ENCODE measurements at places on chromosomes 5 and 9.
A peak's percentile ranks its signal among the peaks of the same experiment; 100 is the strongest.

DNA sequence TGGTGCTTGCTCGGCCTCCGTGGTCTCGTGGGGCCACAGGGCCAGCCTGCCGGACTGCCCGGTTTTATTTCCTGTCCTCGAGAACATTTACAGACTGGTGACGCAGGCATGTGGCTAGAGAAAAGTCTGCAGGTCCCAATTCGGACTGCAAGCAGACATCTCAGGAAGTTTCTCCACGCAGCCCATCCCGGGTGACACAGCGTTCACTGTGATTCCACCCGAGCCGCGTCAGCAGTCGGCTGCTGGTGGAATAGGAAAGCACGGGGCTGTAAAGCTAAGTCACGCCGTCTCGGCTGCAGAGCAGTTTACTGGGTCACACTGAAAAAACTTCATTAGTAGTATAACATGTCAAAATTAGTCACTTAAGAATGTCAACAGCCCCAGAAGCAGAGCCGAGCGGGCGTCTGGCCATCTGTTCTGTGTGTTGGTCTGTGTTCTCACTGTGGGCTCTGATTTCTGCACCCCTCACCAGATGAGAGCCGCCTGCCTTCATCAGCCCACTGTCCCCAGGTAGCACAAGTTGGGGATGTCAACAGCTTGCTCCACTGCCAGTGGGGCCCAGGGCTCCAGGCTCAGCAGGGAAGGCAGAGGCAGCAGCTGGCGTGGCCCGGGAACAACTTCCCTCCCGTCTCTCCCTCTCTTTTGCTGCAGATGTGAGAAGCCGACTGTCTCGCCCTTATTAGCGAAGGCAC, 363.7 kb downstream of the IRX2 start:
- DNase-seq, result no peak

GRCh38 chr5:24162343-24162742, 482.4 kb downstream of the CDH10 start:
- no peak for DNase-seq

GRCh38 chr9:26426551-26427131, 466.0 kb downstream of the CAAP1 start:
- DNase-seq, result no peak

DNA sequence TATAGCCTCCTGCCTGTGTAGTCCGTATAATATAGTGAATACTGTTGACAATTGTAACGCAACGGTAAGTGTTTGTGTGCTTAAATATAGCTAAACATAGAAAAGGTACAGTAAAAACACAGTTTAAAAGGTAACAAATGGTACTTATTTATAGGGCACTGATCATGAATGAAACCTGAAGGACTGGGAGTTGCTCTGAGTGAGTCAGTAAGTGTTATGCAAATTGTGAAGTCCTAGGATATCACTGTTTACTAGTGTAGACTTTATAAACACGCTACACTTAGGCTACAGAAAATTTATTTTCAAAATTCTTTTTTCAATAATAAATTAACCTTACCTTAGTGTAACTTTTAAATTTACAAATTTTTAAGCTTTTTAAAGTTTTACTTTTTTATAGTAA, 1090.1 kb downstream of the CDH9 start:
- DNase-seq, result no peak

DNA sequence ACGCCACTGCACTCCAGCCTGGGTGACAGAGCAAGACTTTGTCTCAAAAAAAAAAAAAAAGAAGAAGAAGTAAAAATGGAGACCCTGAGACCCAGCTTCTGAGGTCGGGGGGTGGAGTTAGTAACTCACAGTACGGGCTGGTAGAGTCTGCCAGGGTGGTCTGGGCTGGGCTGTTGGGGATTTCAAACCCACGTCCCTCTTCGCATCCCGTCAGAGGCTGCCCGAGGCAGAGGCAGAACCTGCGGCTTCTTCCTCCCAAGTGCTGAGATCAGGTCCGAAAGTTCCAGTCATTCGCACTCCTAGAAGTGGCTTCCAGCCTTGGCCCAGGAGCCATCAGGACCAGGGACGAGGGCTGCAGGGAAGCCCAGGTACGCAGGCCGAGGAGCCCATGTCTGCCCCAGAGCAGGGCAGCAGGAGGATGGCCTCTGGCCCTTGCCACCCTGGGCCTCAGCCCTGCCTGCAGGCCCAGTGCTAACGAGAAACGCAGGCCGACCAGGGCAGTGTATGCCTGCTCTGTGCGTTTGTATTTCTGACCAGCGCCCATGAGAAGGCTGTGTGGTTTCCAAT, 9.9 kb upstream of the SLC2A6 start:
- no peak for DNase-seq

- no peak for DNase-seq
Observed at GRCh38 chr5:172607213-172607793, 33.8 kb upstream of the NEURL1B start.

DNA sequence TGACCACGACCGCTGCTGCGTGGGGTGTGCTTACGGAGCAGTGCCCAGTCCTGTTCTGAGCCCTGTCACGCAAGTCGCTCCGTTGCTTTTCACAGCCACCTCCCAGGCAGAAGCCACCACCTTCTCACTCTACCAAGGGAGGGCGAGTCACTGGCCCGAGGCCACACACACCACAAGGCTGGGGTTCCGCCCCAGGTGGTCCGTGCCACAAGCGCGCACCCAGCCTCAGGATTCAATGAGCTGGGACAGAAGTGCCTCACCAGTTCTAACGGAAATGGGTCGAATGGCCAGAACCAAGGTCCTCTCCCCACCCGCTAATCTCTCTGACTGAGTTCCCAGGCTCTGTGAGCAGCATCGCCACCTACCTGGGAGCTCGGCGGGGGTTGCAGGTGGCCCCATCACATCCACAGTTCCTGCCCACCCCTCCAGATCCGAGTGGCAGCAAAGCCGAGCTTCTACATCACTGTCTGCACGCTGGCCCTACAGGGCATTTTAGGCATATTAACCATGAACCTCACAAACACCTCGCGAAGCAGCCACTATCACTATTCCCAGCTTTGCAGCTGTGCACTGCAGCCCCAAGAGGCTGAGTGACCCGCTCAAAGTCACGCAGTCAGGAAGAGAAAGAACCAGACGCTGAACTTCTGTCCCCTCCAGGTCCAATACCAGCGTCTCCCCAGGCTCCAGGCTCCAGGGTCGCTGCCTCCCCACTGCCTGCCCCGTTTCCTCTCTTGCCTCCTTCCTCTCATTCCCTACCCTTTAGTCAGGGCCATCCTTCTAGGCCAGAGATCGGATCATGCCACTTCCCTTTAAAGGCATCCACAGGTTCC, 92.1 kb upstream of the PHYKPL start:
- no peak for DNase-seq

- DNase-seq, result no peak
Observed at GRCh38 chr9:18260521-18260920, 213.4 kb upstream of the ADAMTSL1 start.

- peak; percentile 58 for DNase-seq
Observed at GRCh38 chr5:59174248-59174844, 591.5 kb downstream of the RAB3C start.

- no peak for DNase-seq
Observed at GRCh38 chr5:175385691-175386362, 58.2 kb downstream of the DRD1 start.

- DNase-seq, result no peak
Observed at GRCh38 chr9:16100537-16101091, 547.8 kb downstream of the CCDC171 start.

GRCh38 chr9:16255217-16255616, 615.3 kb downstream of the BNC2 start:
- no peak for DNase-seq

- no peak for DNase-seq
Observed at GRCh38 chr9:109969573-109970237, 189.7 kb downstream of the PALM2AKAP2 start.

DNA sequence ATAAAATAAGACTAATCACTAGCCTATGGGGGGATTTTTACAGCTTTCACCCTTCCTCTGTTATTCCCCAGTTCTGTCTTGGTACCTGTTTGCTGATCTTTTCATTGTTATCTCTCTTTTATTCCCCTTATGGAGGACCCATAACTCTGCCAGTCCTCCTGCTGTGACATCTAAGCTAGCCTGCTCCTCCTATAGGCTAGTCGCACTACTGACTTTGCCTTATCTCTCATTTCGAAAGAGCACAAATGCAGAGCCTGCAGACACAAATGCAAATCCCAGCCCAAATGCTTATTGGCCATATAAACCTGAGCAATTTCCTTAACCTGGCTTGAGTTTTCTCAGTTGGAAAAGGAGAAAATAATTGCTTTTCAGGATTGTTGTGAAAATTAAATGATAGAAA, 59.1 kb upstream of the CAMK4 start:
- no peak for DNase-seq

- no peak for DNase-seq
Observed at GRCh38 chr5:155343468-155343867, 329.9 kb downstream of the KIF4B start.

DNA sequence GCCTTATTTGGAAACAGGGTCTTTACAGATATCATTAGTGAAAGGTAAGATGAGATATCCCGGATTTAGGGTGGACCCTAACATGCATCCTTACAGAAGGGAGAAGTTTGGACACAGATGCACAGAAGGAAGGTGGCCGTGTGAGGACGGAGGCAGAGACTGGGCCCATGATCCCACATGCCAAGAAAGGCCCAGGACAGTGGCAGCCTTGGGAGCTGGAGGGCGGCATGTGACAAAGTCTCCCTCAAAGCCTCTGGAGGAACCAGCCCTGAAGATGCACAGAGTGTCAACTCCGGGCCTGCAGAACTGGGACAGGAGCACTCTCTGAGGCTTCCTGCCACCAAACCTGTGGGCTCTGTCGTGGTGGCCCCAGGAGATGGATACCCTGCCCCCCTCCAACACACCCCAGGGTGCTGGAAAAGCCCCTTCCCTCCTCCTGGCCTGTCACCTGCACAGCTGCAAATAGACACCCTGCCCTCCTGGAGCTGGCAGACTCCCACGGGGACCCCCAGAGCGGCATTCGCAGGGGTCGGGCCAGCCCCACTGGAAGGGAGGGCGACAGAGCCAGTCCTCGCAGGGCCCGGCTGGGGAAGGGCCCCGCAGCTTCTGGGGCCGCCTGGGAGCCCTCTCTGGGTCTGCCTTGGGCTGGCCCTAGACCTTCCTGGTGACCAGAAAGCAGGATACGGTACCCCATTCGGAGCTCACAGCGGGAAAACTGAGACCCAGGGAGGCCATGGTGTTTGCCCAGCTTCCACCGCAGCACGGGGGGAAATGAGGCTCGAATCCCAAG, 7.9 kb downstream of the NACC2 start:
- no peak for DNase-seq

DNA sequence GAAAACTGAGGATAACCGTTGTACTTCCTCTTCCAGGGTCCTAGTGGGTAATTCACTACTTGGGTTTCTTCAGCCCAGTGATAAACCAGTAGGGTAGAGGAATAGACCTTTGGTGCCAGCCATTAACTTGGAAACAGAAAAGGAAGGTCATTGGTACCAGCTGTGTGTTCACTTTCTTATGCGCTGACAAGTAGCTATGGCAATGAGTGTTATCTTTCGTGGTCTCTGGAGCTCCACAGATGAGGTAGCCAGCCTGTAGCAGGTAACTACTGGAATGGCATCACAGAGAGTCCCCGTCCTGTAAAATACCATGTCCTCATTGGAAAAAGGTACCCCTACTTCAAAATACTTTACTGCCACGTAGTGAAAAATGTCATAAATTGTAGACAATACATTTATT, 2.3 kb downstream of the UHRF2 start:
- no peak for DNase-seq

- DNase-seq, result no peak
Observed at GRCh38 chr5:157057459-157058370, 1.2 kb downstream of the HAVCR1 start.

DNA sequence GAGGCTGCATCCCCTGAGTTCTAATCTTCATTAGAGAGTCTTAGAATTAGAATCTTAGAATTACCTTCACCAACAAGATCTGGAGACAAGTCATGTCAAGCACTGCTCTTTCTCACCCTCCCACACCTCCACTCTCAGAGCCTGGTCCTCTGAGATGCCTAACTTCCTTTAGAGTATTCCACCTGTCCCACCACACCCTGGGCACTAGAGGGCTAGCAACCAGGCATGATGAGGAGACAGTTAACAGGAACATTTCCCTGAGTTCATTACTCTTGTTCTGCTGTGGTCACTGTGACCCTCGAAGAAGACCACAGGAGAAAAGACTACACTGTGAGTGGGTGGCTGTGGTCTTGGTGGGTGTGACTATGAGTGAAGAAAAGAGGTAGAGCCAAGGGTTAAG, 25.2 kb upstream of the MAP1B start:
- DNase-seq, result no peak

DNA sequence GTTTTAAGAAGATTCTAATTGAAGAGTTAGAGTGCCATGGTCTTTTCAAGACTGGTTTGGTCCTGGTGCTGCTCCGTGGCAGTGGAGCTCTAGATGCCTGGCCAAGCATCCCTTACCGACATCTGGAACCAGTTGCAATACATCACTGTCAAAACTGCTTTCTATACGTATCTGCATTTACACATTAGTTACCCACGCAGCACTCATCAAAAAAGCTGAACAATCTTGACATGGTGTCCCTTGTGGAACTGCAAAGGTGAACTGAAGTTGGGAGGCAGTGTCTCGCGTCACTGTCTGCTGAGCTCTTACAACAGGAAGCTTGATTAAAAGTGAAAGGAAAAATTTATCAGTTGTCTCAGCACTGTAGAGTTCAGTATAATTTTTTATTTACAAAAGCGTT, 82.6 kb downstream of the PBX3 start:
- peak; percentile 67 for DNase-seq

GRCh38 chr9:128635266-128636023, 21.2 kb downstream of the DYNC2I2 start:
- no peak for DNase-seq
